Activated CD4-positive, alpha-beta T cell treated with anti-CD3 and anti-CD28 coated beads for 1 hour (primary cell): ENCODE measurements at places on chromosomes 3 and 15.

DNA sequence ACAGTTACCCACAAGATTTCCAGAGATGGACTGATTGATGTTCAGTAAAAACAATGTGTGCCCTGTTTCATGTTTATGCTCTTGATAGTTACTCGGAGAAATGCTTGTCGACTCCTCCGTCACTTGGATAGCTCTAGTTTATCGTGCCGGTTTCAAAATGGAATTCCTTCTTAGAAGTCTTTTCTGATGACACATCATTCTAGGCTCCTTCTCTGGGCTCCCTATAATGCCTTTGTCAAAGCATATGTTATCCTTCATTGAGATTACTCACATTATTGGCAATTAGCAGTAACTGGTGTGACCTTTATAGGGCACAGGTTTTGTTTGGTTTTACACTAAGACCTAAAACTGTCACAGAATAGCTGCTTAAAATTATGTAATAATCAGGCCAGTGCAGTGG lies 201.8 kb downstream of the CNTN6 start:
- no peak for DNase-seq

- no peak for DNase-seq
Measured at GRCh38 chr15:92839696-92840095, 60.4 kb upstream of the CHD2 start.

GRCh38 chr15:88440021-88440420 lies 27.2 kb downstream of the MRPL46 start:
- no peak for DNase-seq

DNA sequence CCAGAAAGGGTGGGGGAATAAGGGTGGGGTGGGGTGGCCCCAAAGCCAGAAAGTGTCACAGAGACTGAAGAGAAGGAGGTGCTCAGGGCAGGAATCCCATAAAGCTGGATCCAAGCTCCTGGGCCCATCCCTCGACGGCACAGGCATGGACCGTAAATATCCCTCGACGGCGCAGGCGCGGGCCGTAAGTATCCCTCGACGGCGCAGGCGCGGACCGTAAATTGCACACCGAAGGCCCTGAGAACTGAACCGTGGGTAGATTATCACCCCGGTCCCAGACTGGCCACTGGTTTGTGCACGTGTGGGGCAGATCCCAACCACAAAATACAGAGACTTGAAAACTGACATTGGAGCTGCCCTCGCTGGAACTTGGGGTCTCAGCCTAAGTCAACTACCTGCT lies 41.3 kb upstream of the MUC4 start:
- no peak for DNase-seq

- DNase-seq = no peak
Measured at GRCh38 chr3:37217098-37217849, 42.9 kb upstream of the LRRFIP2 start.

DNA sequence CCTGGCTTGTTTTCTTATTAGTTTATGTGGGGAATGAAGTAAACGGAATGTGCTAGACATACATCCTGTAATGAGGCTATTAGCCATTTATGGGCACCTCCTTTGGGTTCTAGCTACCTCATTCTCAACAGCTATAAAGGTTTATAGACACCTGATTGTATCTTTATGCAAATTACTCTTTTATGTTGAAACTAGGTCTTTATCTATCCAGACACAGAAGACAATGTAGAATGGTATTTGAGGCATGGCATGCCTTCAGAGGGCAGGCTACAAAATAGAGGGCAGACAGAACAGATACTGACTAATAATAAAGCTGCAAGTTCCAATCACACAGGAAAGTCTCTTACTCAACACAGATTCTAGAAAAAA lies 27.1 kb downstream of the TBC1D2B start:
- DNase-seq = no peak

DNA sequence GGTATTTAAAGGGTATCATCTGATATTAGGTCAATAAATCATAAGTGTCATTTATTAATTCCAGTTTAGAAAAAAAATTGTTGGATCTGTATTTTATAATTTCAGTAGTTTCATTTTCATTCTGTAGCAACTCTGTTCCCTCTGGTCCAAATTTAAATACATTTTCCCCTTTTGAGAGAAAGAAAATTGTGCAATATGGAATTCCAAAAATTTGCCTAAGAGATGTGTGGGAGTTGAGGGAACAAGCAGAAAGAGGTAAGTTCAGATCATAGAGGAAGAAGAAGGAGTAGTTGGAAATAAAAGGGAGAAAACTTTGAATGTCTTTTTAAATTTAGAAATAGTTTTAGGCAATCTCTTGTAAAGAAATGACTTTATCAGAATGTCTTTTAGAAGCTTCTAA lies 48.9 kb upstream of the MME start:
- no peak for DNase-seq

DNA sequence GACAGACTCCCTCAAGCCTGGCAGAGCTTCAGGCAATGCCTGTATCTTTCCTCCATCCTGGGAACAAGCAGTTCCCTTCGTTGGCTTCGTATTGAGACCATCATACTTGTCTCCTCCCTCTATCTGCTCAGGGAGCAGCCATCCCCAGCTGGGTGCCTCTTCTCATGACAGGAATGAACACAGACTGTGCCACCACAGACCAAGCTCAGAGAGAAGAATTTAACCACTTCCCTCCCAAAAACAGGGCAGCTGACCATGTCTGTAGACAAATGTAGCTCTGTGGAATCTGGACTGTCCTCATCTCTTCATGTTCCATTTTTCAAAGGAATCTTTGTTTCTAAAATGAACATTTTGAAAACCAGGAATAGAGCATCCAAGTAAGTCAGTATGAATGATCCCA lies 245.4 kb downstream of the ERC2 start:
- DNase-seq = no peak

- DNase-seq = no peak
Measured at GRCh38 chr3:195030791-195031321, 240.1 kb downstream of the XXYLT1 start.

GRCh38 chr3:46416125-46416810 lies 9.2 kb downstream of the CCRL2 start:
- DNase-seq = no peak

DNA sequence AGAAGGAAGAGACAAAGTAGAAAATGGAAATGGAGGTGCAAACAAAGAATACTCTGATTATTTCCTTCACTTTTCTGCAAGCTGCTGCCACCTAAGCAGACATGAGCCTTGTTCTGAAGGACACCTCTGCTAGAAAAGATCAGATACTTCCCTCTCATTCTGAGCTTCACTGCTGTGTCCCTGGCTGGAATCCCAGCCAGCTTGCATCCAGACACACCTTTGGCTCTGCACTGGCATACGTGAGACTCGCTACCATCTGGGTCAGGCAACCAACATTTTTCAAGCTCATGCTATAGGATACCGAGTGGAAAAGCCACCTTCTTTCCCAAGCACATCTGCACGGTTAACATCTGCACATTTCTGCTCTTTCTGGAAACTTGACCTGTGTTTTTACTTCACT lies 166.7 kb upstream of the SUCLG2 start:
- no peak for DNase-seq

DNA sequence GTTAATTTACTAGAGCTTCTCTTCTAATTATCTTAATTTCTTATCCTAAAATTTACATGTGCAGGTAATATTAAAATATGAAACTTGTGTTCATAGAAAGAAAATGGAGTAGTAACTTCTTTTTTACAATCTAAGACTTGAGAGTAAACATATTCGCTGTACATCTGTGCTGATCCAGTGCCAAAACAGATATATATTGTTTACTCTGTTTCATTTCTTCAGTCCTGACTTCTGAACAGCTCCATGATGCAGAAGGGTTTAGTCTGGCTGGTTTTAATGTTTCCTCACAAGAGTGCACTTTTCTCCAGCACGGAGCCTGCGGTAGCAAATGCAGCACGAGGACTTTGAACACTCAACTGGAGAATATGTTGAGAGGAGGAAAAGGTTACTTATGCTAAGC lies 306.8 kb downstream of the EPHA3 start:
- DNase-seq = no peak

- DNase-seq = no peak
Measured at GRCh38 chr3:5497497-5497896, 310.0 kb downstream of the EDEM1 start.

GRCh38 chr3:183247011-183247589 lies 6.0 kb upstream of the B3GNT5 start:
- DNase-seq = no peak

DNA sequence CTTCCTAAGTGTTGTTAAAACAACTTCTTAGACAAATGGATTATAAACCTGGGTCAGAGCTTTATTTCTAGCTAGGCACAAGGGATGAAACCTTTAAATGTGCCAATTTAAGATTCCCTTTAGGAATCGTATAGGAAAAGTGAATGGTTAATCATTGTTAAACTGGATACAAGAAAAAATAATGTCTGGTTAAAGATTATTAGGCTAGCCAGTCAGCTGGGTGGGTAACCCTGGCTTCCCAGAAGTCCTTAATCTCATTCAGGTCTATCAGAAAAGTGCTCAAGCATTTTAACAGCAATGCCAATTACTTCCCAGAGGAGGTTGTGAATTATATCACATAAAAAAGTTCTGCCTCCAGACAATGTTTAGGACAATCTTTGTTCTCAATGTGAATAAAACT lies 37.6 kb downstream of the NANOGP8 start:
- no peak for DNase-seq

- DNase-seq = peak; percentile 38
Measured at GRCh38 chr15:50247819-50248655, 17.5 kb downstream of the HDC start.

DNA sequence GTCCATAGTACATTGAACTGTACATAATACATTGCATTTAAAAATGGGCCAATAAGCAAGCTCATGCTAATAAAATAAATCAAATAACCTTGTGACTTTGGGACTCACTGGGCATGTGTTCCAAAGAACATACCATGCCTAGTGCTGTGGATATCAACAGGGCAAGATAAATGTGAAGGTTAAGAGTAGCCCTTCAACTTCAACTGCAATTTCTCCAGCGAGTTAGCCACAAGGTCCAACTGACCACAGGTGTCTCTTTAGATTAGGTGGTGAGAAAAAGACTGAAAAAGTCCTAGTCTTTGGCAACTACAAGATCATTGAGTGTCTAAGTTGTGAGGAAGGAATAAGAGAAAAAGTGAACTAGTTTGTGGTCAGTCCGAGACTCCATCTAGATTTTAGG lies 78.3 kb upstream of the ATP11B start:
- no peak for DNase-seq

DNA sequence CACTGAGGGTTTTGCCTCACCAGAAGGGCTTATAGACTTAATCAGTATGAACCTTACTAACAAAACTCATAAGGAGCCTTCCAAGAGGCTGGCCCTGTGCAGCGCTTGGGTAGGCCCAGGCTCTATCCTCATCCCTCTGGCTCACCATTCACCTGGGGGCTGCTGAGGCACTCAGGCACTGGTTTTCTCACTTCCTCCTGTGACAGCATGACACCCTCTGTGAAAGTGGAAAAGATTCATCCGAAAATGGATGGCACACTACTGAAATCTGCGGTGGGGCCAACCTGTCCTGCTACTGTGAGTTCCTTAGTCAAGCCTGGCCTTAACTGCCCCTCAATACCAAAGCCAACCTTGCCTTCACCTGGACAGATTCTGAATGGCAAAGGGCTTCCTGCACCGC lies 41.3 kb downstream of the PSMD6 start:
- no peak for DNase-seq

DNA sequence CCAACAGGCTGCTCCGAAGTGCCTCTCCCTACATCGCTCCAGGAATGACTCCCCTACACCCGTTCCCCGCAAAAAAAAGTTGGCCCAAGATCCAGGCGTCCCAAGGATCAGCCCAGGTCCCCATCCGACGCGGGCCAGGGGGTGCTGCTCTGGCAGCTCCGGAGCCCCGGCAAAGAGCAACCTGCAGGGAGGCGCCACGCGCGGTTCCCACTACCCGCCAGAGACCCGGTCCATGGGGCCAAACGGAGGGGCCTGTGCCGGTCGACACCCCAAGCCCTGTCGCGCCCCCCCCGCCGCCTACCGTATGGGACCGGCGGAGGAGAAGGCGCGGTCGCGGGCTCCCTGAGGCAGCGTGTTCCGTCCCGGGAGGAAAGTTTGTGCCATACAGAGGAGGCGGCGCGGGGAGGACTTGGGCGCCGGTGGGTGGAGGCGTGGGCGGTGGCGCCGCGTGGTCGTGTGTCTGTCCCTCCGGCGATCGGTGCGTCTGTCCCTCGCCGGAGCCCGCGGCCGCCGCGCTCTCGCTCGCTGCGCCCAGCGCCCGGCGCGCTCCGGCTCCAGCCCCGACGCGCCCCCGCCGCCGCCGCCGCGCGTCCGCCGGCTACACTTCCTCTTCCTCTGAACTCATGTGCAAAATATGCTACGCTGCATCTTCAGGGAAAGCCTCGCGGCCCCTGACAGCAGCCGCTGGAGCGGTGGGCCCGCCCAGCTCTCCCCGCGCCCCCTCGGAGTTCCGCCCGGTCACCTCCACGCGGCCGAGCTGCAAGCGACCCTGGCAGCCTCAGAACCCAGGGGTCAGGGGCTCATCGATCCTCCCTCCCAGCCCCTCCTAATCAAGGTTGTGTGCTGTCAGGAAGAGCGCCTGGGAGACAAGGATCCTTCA lies at the start of gene RFTN1:
RFTN1 (minus strand) TSS at position 559 of the 880 bp plus-strand sequence. CDS start 19,830 bp downstream, outside the sequence.
- peak; percentile 24 for DNase-seq

- DNase-seq = no peak
Measured at GRCh38 chr15:95105229-95105628, 873.9 kb downstream of the MCTP2 start.
